ENCODE measurements at places on chromosomes 2 and 18.

DNA sequence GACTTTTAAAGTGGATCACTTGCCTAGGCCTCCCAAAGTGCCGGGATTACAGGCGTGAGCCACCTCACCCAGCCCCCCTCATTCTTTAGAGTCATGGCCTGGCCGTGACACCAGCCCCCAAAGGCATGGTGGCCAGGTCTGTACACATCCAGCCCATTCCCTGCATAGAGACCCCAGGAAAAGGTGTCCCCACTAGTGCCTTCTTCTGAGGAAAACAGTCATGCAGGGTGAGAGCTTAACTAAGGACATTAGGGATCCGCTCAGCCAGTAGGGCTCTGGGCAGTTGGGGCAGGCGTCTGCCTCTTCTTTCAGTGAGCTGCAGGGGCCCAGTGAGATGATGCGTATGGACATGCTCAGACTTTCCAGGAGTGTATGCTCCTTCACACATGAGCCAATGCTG lies 5.7 kb upstream of the AMER3 start:
- no peak overlapping the region for H3K27ac ChIP-seq
- H3K4me1 ChIP-seq = no peaks in the 10 kb centered on the region
- H3K27me3 ChIP-seq = peaks cover 42% of the 10 kb centered on the region
- no peak for ATAC-seq
- no peaks in the 10 kb centered on the region for H3K36me3 ChIP-seq

DNA sequence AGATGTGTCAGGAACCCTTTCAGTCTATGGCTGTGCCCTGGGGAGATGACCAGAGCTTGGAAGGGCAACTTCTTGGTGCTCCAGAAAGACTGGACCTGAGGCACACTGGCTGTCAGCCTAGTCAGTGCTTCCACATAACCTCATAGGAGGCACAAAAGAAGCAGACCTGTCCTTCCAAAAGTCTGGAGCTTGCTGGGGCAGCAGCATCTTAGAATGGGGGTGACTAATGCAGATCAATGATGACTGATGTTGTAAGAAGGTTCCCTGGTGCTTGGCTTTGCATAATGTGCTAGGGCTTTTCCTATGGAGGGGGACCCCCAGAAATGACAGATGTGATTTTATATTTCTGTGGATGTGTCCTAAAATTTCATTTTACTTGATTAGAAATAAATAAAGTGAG lies 255.7 kb upstream of the THUMPD2 start:
- no peaks in the 10 kb centered on the region for H3K27me3 ChIP-seq
- H3K4me1 ChIP-seq = no peaks in the 10 kb centered on the region
- H3K36me3 ChIP-seq = no peaks in the 10 kb centered on the region
- H3K27ac ChIP-seq = no peak overlapping the region

DNA sequence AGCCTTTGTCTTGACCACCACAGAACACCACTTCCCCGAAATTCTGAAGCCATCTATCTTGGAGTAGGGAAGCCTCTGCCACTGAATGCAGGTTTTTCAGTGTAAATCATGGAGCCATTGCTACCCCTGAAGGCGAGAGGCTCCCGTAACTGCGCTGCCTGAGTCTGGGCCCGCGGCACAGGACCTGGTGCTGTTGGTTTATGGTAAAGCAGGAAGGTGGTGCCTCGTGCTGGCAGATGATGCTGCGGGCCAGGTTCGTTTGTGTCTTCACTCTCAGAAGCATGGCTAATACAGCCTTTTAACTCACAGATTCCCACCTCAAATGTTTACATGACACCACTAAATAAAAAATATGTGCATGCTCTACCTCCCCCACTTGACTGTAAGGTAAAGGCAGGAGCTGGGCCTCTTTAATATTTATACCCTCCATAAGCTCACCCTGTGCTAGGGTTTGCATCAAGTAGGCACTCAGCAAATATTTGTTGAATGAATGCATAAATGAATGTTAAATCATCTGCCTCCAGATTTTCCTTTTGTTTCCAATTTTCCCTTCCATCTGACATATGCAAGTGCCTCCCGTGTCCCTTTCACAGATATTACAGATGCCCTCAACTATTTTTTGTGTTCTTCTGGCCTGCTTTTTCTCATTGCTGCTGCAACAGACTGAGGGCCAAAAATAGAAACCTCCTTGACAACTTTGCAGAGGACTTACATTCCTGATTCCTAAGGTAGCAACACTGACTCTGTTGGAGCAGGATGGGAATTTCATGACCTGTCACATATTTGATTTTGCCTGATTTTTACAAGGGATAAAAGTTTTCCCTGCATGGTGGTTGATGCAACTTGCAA lies 83.5 kb upstream of the CPO start:
- H3K36me3 ChIP-seq = no peaks in the 10 kb centered on the region
- ATAC-seq = no peak
- H3K27me3 ChIP-seq = no peaks in the 10 kb centered on the region
- H3K27ac ChIP-seq = peak overlapping the region; percentile 26
- no peak overlapping the region for H3K4me3 ChIP-seq

- no peaks in the 10 kb centered on the region for H3K4me1 ChIP-seq
- no peak for ATAC-seq
- H3K36me3 ChIP-seq = no peaks in the 10 kb centered on the region
- H3K4me3 ChIP-seq = no peak overlapping the region
- H3K27me3 ChIP-seq = peaks cover 16% of the 10 kb centered on the region
- no peak overlapping the region for H3K27ac ChIP-seq
Measured at GRCh38 chr18:14974576-14974975, 226.6 kb downstream of the ANKRD30B start.

- no peaks in the 10 kb centered on the region for H3K36me3 ChIP-seq
- no peak overlapping the region for H3K27ac ChIP-seq
- no peaks in the 10 kb centered on the region for H3K4me1 ChIP-seq
- no peaks in the 10 kb centered on the region for H3K27me3 ChIP-seq
- no peak for ATAC-seq
- H3K4me3 ChIP-seq = no peak overlapping the region
Measured at GRCh38 chr2:148342086-148342485, 302.5 kb upstream of the EPC2 start.

GRCh38 chr2:58606799-58607198 lies 365.7 kb upstream of the FANCL start:
- H3K27me3 ChIP-seq = no peaks in the 10 kb centered on the region
- H3K4me1 ChIP-seq = no peaks in the 10 kb centered on the region
- no peak for ATAC-seq
- no peaks in the 10 kb centered on the region for H3K36me3 ChIP-seq
- H3K27ac ChIP-seq = no peak overlapping the region

DNA sequence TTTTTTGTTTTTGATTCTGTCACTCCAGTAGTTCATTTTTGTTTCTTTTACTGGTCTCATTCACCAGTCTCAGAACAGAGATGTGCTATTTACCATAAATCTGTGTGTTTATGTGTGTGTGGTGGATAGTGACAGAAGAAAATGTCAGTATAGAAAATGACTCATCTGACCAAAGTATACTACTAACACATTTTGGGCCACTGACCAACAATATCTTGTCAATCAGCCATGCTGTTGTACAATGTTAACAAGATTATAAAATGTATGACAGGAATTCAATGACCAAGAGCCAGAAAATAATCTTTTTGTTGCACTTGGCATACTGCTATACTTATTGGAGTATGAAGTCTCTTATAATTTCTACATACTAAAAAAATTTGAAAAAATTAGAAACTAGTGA lies 1081.4 kb upstream of the NRXN1 start:
- no peak overlapping the region for H3K4me3 ChIP-seq
- no peaks in the 10 kb centered on the region for H3K36me3 ChIP-seq
- no peaks in the 10 kb centered on the region for H3K27me3 ChIP-seq
- no peak for ATAC-seq

DNA sequence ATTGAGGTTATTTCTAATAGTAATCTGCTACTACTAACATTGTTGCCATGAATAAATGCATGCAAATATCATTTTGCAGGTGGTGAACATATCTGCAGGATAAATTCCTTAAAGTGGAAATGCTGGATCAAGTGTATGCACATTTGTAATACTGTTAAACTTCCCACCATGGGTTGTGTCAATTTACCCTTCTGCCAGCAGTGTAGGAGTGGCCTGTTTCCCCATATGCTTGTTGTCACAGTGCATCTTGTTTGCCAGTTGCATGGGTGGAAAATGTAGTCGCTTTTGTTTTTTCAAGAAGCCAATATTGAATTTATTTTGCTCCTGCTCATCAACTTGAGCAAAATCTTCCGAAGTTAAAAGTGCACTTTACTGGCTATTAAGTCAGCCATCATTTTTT lies 139.0 kb upstream of the ACKR3 start:
- no peaks in the 10 kb centered on the region for H3K27me3 ChIP-seq
- ATAC-seq = no peak
- no peaks in the 10 kb centered on the region for H3K4me1 ChIP-seq
- H3K36me3 ChIP-seq = no peaks in the 10 kb centered on the region
- H3K4me3 ChIP-seq = no peak overlapping the region
- no peak overlapping the region for H3K27ac ChIP-seq

DNA sequence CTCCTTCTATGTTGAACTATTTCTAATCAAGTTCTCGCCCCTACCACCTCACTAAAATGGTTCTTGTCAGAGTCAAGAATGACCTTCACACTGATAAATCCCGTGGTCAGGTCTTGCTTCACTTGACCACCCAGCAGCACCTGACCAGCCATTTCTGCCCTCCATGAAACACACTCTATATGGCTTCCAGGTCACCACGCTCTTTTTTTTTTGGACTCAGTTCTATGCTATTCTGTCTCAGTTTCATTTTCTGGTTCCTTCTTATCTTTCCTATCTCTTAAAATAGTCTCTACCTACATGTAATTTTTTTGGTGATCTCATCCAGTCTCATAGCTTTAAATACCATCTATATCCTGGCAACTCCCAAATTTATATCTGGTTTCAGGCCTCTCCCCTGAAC lies 11.4 kb downstream of the EIF2AK3 start:
- no peaks in the 10 kb centered on the region for H3K36me3 ChIP-seq
- ATAC-seq = no peak
- H3K27me3 ChIP-seq = no peaks in the 10 kb centered on the region
- H3K4me3 ChIP-seq = no peak overlapping the region
- H3K27ac ChIP-seq = no peak overlapping the region
- no peaks in the 10 kb centered on the region for H3K4me1 ChIP-seq

GRCh38 chr2:269356-270030 lies 4.7 kb downstream of the ACP1 start:
- H3K27me3 ChIP-seq = no peaks in the 10 kb centered on the region
- no peak for ATAC-seq
- H3K27ac ChIP-seq = no peak overlapping the region
- H3K4me3 ChIP-seq = no peak overlapping the region
- peaks cover 19% of the 10 kb centered on the region for H3K36me3 ChIP-seq

- no peaks in the 10 kb centered on the region for H3K4me1 ChIP-seq
- no peak overlapping the region for H3K4me3 ChIP-seq
- no peak for ATAC-seq
Measured at GRCh38 chr2:170456914-170457313, 258.2 kb upstream of the SP5 start.

DNA sequence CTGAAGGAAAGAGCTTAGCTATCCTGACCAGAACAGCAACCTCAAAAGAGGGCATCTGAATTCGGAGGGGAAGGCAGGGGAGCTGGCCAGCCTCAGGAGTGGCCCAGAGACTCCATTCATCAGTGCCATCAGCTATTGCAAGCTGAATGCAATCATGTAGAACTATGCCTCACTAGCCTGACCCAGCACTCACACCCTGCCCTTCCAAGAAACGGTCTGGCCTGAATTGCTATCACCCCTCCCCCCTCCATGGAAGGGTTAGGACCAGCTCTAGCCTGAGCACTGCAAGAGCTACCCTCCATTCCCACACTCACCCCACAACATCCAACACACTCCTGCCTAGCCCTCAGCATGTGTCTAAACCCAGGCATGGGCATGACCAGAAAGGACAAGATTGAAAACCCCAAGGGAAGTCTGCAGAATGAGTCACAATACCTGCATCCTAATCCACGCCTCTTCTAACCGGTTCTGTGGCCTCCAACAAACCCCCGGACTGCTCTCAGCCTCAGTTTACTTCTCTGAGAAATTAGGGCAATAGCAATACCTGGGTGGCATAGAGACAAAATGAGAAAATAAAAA lies 120.3 kb downstream of the BCL11A start:
- H3K4me3 ChIP-seq = no peak overlapping the region
- no peaks in the 10 kb centered on the region for H3K27me3 ChIP-seq
- no peaks in the 10 kb centered on the region for H3K36me3 ChIP-seq
- no peak overlapping the region for H3K27ac ChIP-seq
- no peaks in the 10 kb centered on the region for H3K4me1 ChIP-seq

- H3K4me1 ChIP-seq = no peaks in the 10 kb centered on the region
- ATAC-seq = no peak
- H3K4me3 ChIP-seq = no peak overlapping the region
Measured at GRCh38 chr2:163420604-163421003, 315.2 kb downstream of the FIGN start.

GRCh38 chr18:44959013-44959412 lies 278.3 kb downstream of the SETBP1 start:
- no peak for ATAC-seq
- no peak overlapping the region for H3K27ac ChIP-seq
- H3K4me1 ChIP-seq = peaks cover 32% of the 10 kb centered on the region

DNA sequence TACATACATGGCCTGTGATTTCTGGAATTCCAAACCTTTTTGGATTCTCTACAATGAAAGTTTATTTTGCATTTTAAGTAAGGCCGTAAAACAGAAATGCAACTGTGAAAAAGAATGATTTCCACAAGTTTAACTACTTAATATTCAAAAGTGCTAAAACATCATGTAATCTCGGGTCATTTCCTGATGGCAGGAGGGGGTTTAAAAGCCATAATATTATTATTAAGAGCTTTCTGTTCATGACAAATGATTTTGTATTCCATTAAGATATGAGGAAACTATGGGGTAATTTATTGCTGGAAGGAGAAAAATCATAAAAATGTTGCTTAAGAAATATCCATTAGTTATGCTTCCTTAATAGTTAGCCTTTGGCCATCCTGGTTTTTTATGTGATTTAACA lies 65.7 kb downstream of the COL4A3 start:
- peaks cover 4% of the 10 kb centered on the region for H3K4me1 ChIP-seq
- H3K4me3 ChIP-seq = no peak overlapping the region
- no peak overlapping the region for H3K27ac ChIP-seq
- ATAC-seq = no peak
- peaks cover 23% of the 10 kb centered on the region for H3K27me3 ChIP-seq
- no peaks in the 10 kb centered on the region for H3K36me3 ChIP-seq

- no peak overlapping the region for H3K27ac ChIP-seq
- no peak for ATAC-seq
- no peaks in the 10 kb centered on the region for H3K27me3 ChIP-seq
- no peak overlapping the region for H3K4me3 ChIP-seq
- H3K36me3 ChIP-seq = no peaks in the 10 kb centered on the region
- H3K4me1 ChIP-seq = no peaks in the 10 kb centered on the region
Measured at GRCh38 chr2:13545320-13545719, 828.6 kb downstream of the TRIB2 start.

GRCh38 chr18:64127172-64127571 lies 21.7 kb downstream of the LINC00305 start:
- no peaks in the 10 kb centered on the region for H3K27me3 ChIP-seq
- no peak overlapping the region for H3K27ac ChIP-seq
- no peak overlapping the region for H3K4me3 ChIP-seq
- no peaks in the 10 kb centered on the region for H3K36me3 ChIP-seq
- H3K4me1 ChIP-seq = no peaks in the 10 kb centered on the region

Measured in gastroesophageal sphincter (tissue), 4 donors.